ENCODE measurements at places on chromosomes 4 and X.

DNA sequence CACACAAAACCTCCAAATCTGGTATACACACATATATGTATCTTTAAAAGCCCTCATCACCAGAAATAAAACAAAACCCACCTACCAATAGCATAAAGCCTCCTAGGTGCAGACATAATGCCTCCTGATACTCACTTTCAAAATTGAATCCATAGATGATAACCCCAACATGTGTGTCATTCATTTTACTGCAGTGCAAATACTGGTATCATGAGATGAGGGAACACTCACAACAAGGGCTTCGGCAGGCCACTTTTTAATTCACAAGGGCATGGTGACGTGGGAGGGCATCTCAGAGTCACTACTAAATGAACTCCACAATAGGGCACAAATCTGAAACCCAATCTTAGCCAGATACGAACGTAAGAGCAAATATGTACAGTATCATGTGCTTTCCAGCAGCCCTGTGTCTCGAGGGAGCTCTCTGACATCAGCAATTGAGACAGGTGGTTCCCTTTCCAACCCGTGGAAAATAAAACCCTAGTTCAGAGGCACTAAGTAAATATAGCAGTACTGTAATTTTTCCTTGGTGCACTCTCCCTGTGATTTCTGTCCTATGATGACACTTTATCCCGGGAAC is 14.1 kb upstream of the PPARGC1A start:
- no peak for DNase-seq

- no peak for DNase-seq
These were observed 41.3 kb upstream of the GPC3 start for GRCh38 chrX:134026565-134027311.

DNA sequence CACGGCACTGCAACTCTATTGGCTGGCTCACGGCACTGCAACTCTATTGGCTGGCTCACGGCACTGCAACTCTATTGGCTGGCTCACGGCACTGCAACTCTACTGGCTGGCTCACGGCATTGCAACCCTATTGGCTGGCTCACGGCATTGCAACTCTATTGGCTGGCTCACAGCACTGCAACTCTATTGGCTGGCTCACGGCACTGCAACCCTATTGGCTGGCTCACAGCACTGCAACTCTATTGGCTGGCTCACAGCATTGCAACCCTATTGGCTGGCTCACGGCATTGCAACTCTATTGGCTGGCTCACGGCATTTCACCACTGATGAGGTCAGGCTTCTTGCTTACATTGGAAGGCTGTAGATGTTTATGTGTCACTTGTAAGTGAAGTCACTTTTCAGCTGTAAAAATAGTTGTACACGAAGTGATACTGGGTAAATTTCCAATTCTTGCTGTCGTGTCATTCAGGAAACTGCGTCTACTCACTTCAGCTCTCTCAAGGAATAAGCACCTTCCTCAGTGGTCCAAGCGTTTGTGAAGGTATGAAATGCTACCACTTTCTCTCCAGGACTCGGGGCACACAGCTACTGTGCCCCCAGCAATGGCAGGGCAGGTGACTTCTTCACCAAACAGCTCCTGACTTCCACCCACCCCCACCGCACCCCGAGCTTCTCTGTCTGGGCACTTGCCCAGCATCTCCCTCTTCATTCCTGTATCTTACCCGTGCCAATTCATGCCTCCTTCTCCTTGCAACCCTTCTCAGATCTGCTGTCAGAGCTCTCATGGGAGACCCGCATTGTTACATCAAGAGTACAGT is 141.3 kb downstream of the AFAP1 start:
- DNase-seq, result no peak

- no peak for DNase-seq
These were observed 92.8 kb downstream of the FAAH2 start for GRCh38 chrX:57379296-57379695.

DNA sequence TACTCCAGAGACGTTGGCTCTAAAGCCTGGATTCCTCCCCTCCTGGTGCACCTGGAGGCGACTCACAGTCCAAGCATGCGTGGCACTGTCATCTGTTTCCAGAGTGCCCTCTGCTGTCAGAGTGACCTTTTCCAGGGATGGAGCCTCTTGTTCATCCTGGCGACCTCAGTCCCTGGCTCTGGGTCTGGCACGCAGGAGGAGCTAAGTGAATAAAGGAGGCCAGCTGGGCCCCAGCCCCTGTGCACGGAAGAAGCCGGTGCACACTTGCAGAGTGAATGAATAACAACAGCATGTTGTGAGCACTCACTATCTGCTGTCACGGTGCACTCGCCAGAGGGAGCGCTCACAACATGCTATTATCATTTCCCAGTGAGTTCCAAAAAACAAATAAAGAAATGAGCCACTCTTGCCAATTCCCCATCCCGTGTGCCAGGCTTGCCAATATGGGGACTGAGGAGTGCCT is 27.8 kb upstream of the PSAPL1 start:
- no peak for DNase-seq

- no peak for DNase-seq
These were observed 634.7 kb upstream of the BOD1L1 start for GRCh38 chr4:14262221-14262620.

DNA sequence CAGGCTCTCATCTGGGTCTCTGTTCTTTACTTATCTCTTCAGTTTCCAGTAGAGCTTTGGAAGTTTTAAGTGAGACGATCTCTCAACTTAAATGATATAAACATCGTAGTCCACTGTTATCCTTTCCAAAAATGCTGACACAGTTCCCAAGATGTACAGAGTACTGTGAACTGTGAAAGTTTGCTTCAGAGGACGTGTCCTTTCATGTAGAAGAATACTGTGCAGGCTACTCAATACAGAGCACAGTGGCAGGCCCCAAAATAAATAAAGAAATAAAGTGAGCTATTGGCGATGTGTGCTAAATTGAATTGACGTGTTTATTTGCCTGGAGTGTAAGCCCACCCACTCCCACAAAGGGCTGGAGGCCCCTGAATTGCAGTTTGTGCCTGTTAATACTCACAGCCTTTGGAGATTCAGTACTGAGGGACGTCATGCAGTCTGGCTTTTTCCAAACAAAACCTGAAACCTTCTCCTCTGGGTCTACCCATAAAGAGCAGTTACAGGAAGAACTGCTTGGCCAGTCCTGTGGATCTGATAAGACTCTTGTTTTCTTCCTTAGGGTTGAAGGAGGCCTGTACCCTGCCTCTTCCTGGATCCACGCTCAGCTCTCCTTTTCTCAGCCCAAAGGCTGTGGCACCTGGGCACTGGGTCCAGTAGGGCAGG is 66.1 kb downstream of the SOWAHB start:
- no peak for DNase-seq

GRCh38 chr4:125433453-125433852 is 118.7 kb downstream of the FAT4 start:
- DNase-seq, result no peak

DNA sequence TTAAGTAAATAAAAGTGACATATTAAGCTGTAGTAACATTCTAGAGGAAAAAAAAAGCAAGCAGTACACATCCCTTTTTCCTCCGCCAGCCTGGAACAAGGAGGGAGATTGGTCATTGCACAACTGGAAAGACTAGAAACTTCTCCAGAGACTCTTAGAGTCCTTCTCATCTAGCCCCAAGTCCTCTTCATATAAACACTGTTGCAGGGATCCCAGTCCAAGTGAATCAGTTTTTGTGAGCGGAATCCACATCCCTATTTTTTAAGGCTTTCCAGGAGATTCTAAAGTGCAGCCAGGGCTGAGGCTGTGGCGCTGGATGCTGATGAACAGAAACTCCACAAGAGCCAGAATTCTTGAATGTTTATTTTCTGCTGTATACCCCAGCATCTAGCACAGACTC is 23.8 kb downstream of the REELD1 start:
- DNase-seq, result no peak

GRCh38 chr4:113312529-113312928 is 263.1 kb downstream of the ANK2 start:
- no peak for DNase-seq

- DNase-seq, result peak; percentile 3
These were observed 27.3 kb downstream of the CT45A1 start for GRCh38 chrX:135740681-135741149.

- no peak for DNase-seq
These were observed 180.0 kb downstream of the NKX6-1 start for GRCh38 chr4:84319124-84319523.
